ENCODE measurements at places on chromosomes 6 and 20.

DNA sequence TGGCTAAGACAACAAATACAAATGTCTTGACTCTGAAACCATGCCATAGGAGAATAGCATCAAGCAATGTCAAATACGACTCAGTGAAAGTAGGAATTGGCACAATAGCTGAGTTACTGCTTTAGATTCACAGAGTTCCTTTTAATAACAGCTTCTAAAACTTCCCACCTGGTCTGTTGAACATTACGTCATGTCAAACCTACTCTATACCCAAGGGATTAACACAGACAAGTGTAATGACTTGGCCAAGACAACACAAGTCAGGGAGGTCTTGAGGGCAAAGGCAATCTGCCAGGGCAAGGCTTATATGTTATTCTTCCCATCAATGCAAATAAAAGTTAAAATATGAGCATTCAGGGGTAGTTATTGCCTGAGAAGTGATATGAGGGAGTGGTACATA is 265.1 kb upstream of the PRDM1 start:
- no peak for DNase-seq

GRCh38 chr6:170057034-170057734 is 233.7 kb downstream of the DLL1 start:
- DNase-seq, result no peak

DNA sequence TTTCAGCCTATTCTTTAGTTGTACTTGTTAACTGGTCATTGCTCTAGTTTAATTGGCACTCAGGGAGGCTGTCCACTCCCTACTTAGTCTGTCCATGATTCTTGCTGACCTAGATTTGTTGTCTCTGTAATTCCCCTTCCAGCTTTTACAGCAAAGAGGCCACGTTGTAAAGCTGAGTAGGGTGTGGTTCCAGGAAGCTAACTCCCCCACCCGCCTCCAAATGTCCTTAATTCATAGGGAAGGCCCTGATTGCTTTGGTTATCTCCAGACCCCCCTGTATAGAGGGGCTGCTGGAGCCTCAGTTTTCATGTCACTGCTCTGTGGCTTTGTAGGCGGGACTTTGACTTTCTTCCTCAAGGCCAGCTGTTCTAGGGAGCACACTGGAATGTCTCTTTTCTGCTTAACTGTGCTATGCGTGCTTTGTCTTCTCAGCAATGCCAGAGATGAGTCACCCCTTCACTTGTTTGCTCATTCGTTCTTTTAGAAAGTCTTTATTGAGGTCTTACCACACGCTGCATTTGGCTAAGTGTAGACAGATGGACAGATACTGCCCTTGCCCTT is 175.1 kb upstream of the JAG1 start:
- no peak for DNase-seq

- DNase-seq, result no peak
Measured at GRCh38 chr6:89776583-89777233, 42.9 kb downstream of the MDN1 start.

DNA sequence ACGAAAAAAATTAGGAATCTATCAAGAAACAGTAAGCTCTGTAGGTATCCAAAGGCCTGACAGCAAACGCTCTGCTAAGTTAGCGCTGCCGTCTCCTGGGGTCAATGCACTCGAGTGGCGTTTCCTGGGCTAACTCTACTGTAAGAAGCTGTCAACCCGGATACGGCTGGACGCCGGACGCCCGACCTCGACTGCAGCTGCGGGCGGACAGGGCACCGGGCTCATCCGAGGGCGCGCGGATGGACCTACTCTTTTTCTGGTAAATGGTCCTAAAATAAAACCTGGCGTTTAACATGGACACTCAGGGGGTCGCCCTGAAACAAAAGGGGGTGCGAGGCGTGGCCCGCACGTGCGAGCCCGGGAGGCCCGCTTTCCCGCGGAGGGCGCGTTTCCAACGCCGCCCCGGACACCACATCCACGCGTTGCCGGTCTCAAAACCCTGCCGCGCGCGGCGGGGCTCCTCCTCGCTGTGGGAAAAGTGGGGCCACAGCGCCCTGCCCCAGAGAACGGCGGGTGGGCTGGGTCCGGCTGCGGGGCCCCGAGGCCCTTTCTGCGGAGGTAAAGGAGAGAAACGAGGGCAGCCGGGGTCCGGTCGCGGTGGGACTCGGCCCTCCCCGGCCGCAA is 537 bp downstream of the TCP1 start:
- peak; percentile 11 for DNase-seq

DNA sequence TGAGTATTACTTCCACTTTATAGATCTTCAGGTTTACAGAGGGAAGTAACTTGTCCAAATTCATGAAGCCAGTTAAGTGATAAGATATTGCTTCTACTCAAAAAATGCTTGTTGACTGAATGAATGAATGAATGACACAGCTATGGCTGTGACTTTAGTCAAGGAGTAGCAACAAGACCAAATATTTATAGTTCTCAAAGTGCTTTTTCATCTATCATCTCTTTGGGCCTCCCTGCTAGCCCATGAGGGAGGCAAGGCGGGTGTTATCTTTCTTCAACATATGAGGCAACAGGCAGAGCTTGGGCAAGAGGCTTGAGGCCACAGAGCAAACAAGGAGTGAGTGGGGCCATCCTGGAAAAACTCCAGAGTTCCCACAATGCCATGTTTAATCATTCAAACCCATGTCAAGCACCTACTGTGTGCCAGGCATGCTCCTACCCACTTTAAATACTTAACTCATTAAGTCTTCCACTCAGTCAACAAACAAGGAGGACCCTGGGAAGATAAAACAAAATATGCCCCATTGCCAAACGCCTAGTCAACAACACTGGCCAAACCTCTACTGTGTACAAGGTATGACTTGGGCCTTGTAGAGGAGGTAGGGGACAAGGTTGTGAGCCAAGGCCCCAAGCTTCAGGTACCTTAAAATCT is 15.9 kb downstream of the BCL2L1 start:
- no peak for DNase-seq

GRCh38 chr6:1379017-1379787 is 10.2 kb upstream of the FOXF2 start:
- no peak for DNase-seq

- no peak for DNase-seq
Measured at GRCh38 chr20:61166324-61166723, 85.7 kb upstream of the CDH4 start.

GRCh38 chr6:34213772-34214171 is 22.9 kb upstream of the HMGA1 start:
- no peak for DNase-seq

DNA sequence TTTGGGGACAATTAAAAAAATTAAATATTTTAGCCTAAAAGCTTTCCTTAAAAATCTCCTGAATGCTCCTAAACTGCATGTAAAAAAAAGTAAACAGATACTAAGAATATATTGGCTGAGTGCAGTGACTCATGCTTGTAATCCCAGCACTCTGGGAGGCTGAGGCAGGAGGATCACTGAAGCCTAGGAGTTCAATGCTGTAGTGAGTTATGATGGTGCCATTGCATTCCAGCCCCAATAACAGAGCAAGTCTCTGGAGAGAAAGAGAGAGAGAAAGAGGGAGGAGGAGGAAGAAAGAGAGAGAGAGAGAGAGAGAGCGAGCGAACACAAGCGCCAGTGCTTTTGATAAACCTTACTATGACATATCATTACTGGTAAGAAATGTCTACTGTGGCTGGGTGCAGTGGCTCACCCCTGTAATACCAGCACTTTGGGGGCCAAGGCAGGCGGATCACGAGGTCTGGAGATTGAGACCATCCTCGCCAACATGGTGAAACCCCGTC is 58.8 kb downstream of the FKBP5 start:
- DNase-seq, result no peak

DNA sequence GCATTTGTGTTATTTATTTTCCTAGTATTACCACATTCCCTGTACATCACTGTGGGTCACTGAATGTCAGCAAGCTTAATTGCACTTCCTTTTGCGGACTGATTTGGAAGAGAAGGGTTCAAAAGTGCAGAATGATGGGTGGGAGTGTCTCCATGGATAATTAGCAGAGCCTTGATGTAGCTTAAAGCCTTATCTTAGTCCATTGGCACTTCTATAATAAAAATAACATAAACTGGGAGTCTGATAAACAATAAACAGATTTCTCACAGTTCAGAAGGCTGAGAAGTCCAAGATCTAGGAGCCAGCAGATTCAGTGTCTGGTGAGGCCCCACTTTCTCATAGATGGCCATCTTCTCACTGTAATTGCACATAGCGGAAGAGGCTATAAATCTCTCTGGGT is 501.1 kb upstream of the POU3F2 start:
- DNase-seq, result no peak

GRCh38 chr20:52129611-52130010 is 62.0 kb downstream of the ZFP64 start:
- DNase-seq, result no peak

DNA sequence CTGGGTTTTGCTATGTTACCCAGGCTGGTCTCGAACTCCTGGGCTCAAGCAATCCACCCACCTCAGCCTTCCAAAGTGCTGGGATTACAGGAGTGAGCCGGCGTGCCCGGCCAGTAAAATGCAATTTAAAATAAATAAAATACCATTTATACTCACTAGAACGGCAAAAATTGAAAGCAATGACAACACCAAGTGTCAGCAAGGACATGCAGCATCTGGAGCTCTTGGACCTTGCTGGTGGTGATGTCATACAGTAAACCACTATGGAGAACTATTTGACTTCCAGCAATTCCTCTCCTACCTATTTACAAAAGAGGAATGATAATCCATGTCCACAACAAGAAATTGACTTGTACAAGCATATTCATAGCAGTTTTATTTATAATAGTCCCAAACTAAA is 105.7 kb upstream of the PHACTR1 start:
- no peak for DNase-seq

DNA sequence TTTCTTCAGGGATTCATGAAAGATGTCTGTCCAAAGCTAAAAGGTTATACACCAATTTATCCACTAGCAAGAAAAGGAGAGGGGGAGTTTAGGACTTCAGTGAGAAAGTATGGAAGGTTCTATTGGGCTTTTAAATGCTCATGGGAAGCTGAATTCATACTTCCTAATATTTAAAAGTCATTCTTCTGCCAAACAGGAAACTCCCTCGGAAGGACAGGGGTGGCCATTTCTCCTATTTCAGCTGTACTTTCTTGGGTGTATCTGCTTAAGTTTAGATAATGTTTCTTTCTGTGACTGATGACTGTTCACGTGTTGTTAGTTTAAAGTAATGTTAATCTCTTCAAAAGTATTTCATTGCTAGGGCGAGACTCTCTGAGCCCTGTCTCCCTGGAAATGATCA is 80.5 kb upstream of the IFNGR1 start:
- no peak for DNase-seq

- no peak for DNase-seq
Measured at GRCh38 chr6:71333697-71334096, 45.1 kb downstream of the OGFRL1 start.

DNA sequence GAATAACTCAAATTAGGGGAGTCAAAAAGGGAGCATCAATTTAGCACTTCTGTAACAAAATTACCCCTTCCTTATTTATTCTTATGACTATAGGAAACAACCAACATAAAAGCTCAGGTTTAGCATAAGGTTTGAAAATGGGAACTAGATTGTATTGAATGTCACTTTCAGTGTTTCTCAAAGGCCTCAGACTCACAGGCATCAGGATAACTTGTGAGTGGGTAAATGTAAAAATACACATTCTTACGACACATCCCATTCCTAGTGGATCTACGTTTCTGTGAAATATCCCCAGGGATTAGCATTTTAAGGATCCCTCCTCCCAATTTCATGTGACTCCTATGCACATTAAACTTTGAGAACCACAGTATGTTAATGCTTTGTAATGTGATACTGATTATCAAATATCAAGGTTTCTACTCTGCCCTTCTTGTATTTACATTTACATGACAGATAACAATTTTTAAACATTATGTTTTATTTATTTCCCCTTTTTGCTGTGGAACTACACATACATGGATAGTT is 114.8 kb downstream of the HS3ST5 start:
- no peak for DNase-seq

GRCh38 chr6:41824571-41825569 is 37.4 kb downstream of the TOMM6 start:
- no peak for DNase-seq

- no peak for DNase-seq
Measured at GRCh38 chr6:123829302-123829953, 25.8 kb downstream of the NKAIN2 start.

DNA sequence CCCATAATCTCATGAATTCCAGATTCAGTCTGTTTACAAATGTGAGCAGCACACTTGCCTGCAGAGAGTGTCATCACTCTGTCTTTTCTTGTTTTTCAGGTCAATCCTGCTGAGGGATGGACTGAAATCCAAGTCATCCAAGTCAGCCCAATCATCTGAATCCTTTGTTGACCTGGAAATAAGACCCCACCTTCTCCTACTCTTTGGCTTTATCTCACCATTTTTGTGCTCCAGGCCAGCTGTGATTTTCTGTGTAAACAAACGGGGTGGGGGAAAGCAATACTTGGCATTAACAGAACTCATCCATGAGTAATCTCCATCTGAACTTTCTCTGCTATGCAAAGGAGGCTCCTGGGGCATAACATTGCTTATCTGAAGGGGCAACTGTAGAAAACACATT is 16.9 kb upstream of the GSTA4 start:
- DNase-seq, result no peak

GRCh38 chr6:158174024-158174423 is 5.9 kb downstream of the GTF2H5 start:
- DNase-seq, result no peak

- no peak for DNase-seq
Measured at GRCh38 chr6:140779991-140780596, 1352.6 kb upstream of the GJE1 start.

GRCh38 chr20:62652041-62652893 is 10.0 kb downstream of the SLCO4A1 start:
- peak; percentile 84 for DNase-seq

DNA sequence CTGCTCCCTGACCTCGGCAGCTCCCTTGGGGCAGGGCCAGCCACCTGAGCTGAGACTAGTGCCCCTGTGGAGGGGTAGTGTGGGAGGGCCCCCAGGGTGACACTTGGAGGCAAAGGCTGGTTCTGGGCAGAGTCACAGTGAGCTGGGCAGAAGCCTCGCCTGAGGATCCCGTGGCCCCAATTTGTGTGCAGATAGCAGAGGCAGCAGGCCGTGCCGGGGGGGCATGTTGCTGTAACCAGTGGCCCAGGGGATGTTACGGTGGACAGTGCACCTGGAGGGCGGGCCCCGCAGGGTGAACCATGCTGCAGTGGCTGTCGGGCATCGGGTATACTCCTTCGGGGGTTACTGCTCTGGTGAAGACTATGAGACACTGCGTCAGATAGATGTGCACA is 2.9 kb downstream of the KLHDC3 start:
- no peak for DNase-seq

All from esophagus squamous epithelium (tissue), 5 donors.